ENCODE measurements at places on chromosomes 6 and 20.

DNA sequence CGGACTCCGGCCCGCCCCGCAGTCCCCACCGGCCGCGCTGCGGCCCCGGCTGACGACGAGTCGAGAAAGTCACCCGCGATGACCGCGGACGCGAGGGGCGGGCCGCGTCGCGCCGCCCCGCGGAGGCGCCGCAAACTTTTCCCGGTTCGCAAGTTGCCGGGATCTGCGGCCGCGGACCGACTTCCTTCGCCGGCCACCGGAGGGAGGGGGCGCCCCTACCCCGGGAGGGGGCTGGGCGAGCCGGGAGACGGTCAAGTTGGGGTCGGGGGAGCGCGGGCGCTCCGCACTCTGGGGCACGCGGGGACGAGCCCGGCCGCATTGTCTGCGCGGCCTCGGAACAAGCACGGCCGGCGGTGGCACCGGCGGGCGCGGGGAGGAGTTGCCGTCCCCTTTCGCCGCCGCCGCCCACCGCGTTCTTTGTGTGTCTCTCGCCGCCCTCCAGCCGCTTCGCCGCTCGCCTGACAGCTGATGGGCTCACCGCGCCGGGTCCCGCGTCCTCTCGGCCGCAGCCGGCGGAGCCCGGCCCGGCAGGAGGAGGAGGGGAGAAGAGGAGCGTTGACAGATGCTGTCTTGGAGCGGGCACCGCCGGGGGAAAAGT lies 131.6 kb downstream of the OGFRL1 start:
- no peak for DNase-seq

DNA sequence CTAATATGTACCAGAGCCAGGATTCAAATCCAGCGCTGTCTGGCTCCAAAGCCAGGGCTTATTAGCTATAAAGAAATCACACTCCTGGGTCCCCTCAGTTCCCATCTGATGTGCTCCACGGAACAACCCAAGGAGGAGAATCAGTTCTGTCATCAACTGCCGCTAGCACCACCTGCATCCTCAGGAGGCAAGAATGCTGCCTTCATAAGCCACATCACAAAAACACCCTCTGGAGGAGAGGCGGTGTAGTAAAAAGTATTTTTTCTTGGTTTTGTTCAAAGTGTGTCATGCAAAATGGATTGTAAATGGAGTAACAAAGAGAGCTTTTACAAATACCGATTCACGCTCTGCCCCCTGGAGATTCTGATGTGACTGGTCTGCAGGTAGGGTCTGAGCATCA lies 57.1 kb downstream of the TNFRSF21 start:
- no peak for DNase-seq

DNA sequence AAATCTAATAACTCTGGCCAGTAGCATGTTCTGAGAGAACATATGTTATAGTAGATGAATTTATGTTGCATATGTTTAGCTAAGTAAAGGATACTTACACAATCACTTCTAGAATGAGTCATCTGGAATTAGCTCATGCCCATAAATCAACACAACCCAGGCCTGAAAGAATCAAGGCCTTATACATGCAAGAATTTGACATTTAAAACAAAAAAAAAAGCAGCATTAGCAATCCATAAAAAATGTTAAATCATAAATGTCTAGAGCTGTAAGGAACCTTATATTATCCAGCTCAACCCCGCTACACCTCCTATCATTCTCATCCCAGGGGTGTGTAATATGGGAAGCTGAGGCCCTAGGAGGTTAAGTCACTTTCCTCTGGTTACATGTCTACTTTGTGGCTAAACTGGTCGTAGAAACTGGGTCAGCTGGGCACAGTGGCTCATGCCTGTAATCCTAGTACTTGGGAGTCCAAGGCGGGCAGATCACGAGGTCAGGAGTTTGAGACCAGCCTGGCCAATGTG lies 105.2 kb upstream of the CARMIL1 start:
- DNase-seq = no peak

DNA sequence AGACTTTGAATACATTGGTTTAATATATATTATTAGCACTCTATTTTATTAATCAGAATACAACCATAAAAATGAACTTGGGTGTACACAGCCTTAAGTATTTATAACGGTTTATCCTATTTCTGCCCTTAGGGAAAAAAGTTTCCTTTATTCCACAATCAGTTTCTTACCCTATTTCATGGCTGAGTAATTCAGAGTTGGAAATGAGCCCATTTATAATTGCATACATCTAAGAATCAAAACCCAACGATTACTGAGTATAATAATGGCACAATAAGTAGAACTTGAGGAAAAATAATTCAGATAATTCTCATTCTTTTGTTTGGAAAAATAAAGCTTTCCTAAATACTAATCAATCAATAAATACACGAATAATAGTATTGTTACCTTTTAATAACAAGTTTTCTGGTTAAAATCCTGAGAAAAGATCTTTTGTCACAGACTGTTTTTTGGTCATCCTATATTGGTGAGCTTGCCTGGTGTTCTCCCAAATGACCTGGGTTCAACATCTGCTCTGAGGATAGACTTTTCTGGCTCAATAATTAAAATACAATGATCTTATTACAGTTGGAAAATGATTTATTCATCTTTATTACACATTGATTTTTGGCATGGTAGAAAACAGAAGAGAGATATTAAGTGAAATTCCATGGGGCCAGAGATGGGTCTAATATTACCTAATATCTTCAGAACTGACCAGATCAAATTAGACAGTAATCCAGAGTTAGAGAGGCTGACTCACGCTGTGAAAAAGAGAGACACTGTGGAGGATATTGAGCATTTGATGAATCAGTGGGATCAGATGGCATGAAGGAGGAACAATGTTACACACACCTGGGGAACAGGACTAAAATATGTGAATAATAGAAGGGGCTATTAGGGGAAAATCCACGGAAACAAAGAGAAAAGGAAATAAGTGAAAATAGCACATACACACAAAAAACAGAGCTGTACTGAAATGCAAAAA lies 162.1 kb upstream of the TBX18 start:
- DNase-seq = no peak

DNA sequence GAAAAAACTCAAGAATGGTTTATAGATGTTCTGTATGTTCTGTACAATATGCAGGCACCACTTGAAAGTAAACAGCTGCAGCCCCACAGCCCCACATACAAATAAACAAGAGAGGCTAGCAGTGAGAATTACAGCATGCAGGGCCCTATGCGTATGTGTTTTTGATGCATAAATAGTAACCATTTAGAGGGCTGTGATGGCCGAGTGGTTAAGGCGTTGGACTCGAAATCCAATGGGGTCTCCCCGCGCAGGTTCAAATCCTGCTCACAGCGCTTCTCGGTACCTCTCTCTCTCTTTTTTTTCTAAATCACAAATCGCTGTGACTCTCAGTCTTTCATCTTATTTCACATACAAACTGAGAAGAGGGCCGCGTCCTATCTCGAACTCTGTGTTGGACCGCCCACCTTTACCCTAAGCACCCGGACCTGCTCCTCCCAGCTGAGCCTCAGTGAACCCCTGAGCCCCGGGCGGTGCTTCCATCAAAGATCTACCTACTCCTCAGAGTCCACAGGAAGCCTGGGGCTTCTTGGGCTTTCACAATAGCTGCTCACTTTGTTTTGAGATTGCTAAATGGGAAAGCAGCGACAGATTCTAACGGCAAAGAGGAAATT lies 37.7 kb upstream of the PRSS16 start:
- DNase-seq = no peak

DNA sequence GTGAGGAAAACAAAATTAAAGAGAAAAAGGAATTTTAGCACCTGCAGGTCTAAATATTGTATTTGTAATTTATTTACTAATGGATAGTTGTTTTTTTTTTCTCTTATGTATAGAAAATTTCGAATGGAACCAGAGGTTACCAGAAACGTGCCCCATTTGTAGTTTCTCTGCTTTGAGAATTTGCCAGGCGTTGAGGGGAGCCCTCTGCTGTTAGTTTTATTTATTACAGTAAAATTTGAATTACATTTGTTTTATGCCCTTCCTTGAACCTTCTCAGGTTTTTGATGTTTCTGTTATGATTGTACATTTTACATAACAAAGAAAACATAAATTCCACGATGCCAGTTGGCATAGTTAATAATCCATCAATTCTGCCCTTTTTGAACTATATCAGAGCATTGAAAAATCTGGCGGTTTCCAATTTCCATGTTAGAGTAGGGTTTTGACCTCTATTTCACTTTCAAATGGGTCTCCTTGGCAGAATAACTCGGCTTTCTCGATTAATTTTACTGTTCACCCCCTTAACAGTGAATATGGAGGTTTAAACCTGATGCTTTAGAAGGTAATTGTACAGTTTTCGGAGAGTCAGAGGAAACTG lies 35.1 kb upstream of the RFPL4B start:
- DNase-seq = peak; percentile 27

GRCh38 chr6:43724914-43725642 lies 37.5 kb upstream of the MRPS18A start:
- DNase-seq = no peak

DNA sequence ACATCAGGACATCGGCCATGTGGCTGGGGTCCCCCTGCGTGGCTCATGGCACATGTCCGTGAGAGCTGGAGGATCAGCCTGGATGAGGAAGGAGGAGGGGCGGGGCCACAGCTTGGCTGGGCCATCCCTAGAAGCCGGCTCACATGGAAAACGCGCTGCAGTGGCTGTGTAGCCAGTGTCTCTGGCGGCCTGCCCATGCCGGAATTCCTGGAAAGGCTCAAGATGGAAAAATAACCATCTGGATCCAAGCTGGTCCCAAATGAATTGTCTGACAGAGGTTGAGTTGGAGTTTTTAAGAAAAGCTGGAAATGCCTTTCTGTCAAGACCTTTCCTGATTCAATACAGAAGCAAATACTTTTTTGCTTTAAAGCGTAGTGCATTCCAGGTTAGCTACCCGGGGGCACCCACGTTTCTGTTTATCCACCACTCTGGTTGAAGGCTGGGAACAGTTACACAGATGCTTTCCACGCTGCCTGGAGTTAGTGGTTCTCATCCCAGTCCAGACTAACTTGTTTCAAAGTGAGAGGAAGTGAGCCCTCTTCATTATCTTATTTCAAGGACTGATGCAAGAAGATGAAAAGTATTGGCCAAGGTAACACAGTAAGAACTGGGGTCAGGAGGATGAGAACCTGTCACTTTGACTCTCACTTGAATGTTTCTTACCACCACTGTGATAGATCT lies 99.0 kb downstream of the GMPR start:
- no peak for DNase-seq

DNA sequence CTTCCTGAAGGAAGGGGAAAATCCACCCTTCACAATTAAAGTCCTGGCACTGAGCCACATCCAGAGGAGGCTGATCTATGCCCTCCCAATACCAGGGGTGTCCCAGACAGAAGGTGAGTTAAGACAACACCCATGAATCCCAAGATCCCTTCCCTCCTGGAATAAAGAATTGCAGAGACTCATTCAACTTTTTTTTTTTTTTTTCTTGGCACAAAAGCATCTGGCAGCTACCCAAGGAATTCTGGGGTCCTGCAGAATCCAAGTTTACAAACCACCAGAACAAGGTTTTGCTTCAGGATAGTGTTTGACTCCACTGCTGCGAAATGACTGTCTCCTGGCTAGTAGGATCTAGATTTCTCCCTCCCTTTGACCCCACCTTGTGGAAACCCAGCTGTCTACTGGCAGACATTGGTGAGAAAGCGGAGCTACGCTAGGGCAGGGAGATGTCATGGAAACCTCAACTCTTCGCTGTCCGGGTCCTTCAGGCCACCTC lies 37.4 kb downstream of the JAG1 start:
- no peak for DNase-seq

GRCh38 chr6:154550779-154551178 lies 40.3 kb upstream of the CNKSR3 start:
- no peak for DNase-seq

- DNase-seq = no peak
These were observed 58.0 kb upstream of the PREP start for GRCh38 chr6:105460860-105461259.

DNA sequence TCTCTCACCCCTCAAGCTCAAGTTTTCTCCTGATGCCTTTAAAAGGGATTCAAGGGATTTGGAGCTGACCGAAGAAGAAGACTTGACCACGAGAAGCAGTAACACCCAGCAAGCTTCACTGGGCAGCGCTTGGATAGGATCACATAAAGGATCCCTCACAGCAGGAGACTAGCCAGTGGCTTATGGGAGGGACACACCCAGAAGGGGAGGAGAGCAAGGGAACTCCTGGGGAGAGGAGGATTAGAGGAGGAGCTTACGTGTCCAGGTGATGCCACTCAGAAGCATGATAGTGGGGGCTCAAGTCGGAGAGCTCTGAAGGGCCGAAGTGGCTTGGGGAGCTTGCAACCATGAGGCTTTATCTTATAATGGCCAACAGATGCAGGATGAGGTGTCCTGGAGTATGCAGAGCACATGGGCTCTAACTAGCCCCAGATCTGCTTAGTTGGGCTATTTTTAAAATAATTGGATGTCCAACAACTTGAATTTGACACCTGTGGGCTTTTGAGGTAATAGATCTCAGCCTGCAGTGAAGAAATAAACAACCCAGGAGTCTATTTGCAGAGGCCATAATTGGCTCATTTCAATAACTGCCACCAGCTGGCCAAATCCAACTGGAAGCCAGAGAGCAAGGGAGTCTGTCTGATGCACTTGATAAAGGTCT lies 137.9 kb upstream of the EXOC2 start:
- no peak for DNase-seq

DNA sequence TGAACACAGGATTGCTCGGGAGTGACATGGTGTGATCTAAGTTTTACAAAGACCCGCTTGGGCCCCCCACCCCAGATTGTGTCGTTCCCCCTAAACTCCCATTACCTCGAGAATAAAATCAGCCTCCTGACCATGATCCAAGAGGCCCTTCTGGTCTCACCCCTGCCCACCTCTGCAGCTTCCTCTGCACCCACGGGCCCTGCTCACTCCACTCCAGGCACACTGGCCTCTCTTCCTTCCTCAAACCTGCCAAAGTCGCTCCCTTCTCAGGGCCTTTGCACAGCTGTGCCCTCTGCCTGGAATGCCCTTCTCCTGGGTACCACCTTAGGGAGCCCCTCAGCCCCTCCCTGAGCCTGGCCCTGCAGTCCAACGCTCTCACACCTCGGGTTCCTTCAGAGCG lies 17.9 kb downstream of the TGM2 start:
- no peak for DNase-seq

DNA sequence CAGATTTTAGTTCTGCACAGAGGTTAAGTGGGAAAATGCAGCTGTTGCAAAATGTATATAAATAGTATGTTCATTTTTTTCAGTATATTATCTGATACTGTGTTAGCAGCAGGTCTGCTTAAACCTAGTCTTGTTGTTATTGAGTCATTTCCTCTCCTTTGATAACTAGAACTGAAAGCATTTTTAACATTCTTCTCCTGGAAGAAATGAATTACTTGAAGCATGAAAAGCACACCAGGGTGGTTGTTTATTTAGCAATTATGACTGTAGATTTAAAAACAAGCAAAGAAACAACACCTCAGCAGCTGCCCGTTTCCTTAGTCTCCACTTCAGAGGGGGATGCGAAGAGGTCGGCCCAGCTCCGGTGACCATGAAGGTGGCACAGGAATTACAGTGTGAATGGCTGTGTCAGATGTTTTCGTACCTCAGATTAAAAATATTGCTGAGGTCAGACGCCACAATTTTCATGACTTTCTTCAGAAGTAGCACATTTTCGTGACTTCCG lies 53.5 kb downstream of the GOPC start:
- DNase-seq = no peak

DNA sequence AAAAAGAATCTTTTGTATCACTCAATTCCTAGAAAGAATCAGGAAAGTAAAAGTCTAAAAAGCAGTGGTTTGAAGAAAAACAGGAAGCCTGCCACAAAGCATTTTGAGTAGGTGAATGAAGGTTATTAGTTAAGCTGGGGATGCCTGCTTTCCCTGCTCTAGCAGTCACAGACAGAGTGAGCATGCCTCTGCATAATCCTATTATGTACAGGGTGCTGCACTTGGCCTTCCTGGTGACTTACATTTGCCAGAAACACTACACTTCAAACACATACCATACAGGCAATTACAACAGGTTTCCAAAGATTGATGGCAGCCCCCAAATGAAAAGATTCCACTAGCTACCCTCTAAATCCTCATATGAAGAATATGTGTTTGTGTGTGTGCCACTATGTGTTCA lies 130.8 kb downstream of the TPBG start:
- peak; percentile 81 for DNase-seq
